Activated CD4-positive, CD25-positive, alpha-beta regulatory T cell (primary cell): ENCODE measurements at places on chromosomes 12 and 14.

GRCh38 chr12:106080041-106080790 lies 58.5 kb downstream of the NUAK1 start:
- no peak for DNase-seq

DNA sequence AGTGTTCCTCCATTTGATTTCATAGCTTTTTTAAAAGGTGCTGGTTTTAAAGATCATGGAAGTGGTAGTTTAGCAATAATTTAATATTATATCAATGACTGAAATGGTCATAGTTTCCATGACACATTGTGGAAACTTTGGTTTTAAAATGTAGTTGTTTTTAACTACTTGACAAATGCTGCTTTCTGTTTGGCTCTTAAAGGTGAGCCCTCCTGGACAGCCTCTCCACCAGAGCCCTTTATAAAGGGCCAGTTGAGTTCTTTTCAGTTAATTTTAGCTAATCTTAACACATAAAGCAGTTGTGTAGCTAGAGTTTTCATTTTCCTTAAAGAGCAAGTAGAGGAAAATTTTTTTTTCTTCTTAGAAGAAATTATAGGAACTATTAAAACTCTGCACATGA lies 14.0 kb downstream of the XPOT start:
- DNase-seq = no peak

GRCh38 chr14:76782885-76783566 lies 21.8 kb downstream of the VASH1 start:
- no peak for DNase-seq

- no peak for DNase-seq
These were observed 7.6 kb downstream of the SAMD4A start for GRCh38 chr14:54574528-54574927.

- no peak for DNase-seq
These were observed 49.4 kb downstream of the CCNK start for GRCh38 chr14:99530407-99531155.

DNA sequence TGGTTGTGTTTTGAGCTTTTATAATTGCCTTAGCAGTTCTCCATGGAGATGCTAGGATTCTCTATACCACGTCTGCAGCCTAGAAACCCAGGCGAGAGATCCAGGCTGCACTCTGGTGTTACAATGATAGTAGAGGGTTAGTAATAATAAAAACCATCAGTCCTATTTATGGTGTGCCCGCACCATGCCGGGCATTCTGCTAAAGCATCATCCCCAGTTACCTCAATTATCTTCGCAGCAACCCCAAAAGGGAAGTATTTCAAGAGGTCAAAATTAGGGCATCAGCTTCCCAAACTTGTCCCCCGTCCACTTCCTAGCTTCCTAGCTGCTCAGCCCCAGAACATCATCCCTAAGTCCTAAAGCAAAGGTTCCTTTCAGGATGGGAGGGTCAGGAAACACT lies 3.2 kb downstream of the SYNE3 start:
- no peak for DNase-seq

DNA sequence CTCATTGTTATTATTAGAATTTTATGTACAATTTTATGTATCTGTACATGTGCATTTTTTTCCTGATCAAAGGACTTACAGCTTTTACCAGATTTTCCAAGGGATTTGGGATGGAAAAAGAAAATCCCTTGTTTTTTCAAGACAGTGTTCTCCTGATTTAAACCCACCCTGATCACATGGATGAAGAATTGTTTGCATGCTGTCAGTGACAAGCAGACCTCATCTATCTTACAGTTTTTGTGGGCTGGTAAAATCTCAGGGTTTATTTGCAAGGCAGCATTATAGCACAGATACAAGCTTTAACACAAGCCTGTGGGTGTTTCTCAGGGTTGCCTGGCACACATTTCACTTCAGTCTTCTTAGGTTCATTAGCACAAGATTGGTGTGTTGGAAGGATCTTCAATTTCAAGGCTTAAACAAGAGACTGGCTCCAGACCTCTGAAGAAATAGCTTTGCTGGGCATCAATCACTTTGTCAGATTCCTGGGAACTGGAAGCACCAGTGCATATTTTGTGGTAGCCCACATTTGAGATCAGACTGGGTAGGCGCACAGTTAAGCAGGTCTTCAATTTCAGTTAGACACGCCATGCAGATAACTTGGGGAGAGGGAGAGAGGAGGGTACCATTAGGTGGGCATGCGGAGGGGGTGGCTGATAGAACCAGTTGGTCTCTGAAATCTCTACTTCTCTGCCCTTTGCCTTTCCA lies 118.0 kb downstream of the TBX5 start:
- no peak for DNase-seq

- DNase-seq = peak; percentile 57
These were observed 5.8 kb downstream of the ASB2 start for GRCh38 chr14:93970585-93970964.

DNA sequence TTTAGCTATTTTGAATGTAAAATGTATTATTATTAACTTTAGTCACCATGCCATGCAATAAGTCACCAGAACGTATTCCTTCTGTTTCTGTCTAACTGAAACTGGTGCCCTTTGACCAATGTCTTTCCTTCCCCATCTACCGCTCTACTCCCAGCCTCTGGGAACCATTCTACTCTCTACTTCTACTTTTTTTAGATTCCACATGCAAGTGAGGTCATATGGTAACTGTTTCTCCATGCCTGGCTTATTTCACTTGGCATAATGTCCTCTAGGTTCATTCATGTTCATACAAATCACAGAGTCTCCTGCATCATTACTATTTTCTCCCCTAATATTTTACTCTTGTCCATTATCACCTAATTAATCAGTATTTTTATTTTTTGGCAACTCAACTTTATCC lies 160.1 kb downstream of the TMX1 start:
- no peak for DNase-seq

DNA sequence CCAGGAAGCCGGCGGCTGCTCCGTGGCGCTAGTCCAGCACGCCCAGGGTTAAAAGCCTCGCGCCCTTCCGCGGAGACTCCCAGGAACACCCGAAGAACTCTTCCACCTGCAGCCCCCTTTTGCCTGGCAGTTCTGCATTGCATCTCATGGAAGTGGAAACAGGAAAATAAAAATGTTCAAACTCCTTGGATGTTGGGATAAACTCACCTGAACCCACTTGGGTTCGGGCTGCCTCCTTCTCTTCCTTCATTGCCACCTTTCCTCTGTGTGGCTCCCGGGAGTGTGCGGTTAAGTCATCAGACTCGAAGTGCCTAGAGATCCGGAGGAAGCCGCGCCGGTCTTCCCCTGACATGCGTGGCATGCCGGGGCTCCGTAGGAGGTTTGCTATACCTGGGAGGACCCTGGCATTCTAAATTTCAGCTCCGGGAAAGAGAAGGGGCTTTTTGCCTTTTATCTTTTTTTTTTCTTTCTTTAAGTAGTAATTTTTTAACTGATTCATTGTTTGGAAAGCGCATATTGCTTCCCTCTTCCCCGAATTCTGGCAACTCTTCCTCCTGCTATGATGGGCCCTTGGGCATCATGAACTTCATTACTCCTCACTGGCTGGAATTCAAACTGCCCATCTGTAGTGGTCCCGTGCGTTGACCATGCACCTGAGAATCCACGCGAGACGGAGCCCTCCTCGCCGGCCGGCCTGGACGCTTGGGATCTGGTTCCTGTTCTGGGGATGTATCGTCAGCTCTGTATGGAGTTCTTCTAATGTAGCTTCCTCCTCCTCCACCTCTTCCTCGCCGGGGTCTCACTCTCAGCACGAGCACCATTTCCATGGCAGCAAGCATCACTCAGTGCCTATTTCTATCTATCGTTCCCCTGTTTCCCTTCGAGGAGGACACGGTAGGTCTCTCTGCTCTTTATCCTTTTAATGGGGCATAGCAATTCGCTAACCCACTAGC lies 931.4 kb downstream of the DIO2 start:
- DNase-seq = no peak

DNA sequence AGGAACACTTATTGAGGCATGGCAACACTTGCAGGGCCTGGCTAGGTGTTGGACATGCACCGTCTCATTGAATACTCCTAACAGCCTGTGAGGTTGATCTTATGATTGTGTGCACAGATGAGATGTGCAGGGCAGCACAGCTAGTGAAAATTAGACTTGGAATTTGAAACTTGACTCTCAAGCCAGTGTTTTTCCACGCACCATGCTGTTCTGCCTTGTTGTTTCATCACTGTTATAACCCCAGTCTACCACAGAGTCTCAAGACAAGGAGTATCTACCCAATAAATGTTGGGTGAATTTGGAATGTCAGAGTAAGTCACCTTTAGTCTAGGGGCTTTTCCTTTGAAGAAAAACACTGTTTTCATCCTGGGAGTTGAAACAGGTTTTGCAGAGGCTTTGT lies 55.8 kb upstream of the LRIG3 start:
- DNase-seq = no peak

DNA sequence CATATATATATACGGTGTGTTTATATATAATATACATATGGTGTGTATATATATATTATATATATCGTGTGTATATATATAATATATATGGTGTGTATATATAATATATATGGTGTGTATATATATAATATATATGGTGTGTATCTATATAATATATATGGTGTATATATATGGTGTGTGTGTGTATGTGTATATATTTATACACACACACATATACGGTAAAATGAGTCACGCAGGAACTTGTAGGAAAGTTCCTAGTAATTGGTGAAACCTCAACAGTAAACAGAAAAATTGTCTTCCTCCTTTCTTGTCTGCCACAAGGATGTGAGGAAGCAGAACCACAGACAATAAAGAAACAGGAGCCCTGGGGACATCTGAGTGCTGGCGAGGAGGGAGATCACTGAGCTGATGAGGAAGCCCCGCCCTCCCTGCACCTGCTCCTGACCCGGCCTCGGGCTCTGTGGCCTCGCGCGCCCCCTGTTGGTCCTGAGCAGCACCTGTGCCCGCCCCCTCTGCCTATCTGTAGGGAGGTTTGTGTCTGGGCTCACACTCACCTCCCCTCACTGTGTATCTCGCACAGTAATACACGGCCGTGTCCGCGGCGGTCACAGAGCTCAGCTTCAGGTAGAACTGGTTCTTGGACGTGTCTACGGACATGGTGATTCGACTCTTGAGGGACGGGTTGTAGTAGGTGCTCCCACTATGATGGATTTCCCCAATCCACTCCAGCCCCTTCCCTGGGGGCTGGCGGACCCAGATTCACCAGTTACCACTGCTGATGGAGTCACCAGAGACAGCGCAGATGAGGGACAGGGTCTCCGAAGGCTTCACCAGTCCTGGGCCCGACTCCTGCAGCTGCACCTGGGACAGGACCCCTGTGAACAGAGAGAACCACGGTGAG lies 1079.4 kb downstream of the TMEM121 start:
- peak; percentile 64 for DNase-seq

- no peak for DNase-seq
These were observed 229.7 kb upstream of the NPAS3 start for GRCh38 chr14:32709027-32709426.

GRCh38 chr12:77919450-77919849 lies 88.8 kb downstream of the NAV3 start:
- no peak for DNase-seq

DNA sequence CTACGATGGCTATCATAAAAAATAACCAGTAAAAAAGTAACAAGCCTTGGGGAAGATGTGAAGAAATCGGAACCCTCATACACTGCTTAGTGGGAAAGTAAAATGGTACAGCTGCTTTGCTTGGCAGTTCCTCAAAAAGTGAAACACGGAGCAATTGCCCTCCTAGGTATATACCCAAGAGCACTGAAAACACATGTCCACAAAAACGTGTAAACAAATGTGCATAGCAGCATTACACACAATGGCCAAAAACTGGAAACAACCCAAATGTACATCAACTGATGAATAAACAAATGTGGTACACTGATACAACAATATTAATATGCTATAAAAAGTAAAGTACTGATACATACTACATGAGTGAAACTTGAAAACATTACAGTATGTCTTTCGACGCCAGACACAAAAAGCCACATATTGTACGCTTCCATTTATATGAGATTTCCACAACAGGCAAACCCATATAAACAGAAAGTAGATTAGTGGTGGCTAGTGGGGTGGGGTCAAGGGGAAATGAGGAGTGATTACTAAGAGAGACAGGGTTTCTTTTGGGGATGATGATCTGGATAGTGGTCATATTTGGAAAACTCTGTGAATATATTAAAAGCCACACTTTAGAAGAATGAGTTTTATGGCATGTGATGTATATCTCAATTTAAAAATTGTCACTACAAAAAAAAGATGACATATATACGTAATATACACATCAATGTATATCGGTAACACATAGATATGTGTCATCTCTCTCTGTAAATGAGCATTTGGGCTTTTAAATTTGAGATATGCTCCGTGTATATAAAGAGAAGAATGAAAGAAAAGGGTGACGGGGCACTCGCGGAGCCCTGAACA lies 996 bp downstream of the SLC41A2 start:
- no peak for DNase-seq

DNA sequence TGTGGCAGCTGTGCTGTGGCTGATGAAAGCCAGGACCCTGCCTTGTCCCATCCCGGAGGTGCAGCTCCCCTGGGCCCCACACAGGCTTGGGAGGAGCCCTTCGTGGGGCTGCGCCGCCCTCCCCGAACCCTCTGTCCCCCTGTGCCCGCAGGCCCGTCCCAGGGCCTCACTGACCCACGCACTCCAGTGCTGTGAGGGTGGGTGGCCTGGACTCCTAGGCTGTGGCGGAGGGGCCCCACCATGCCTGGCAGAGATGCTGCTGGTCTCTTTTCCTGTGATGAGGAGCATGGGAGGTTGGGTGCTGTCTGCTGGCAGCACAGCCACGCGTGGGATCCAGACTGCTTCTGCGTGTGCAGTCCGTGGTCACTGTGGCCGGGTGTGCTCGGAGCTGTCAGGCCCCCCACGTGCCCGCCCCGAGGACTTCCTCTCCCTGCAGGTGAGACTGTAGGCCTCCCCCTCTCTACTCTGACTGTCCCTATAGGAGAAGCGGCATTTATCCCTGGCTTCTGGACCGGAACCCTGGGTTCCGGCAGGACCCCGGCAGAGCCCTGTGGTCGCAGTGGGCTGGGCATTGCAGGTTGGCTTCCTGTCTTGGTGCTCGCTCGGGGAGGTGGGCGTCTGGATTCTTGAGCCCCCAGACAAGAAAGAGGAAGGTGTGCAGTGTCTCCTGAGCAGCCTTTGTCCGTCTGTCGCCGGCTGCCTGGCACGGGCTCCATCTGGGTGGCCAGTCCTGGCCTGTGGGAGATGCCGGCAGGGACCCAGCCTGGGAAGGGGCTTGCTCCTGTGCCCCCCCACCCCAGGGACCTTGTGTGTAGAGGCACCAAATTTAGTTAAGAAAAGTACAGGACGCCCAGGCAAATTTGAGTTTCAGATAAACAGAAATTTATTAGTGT lies 2.3 kb downstream of the MTA1 start:
- no peak for DNase-seq

- DNase-seq = no peak
These were observed 4.3 kb downstream of the TGM1 start for GRCh38 chr14:24258548-24259265.

- no peak for DNase-seq
These were observed 29.2 kb upstream of the SEL1L start for GRCh38 chr14:81562818-81563217.

DNA sequence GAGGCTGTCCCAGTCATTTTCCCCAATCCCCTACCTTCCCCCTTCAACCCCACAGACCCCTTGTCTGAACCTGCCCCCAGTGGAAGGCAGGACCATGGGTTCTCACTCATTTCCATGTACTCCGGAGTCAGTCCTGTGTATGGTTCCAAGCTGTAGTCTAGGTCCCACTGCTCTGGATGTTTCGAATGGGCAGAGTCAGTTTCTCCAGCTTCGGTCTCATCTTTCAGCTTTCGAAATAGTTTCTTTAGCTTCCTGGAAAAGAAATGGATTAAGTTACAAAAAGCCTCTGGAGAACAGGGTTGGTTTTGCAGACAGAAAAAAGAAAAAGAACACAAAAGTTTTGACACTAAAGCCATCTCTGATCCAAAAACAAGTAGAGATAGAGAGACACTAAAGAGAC lies 167.5 kb downstream of the NTF3 start:
- no peak for DNase-seq

GRCh38 chr14:21528381-21529348 lies 2.5 kb upstream of the SALL2 start:
- DNase-seq = no peak
